Activated CD4-positive, alpha-beta memory T cell treated with anti-CD3 and anti-CD28 coated beads for 36 hours (primary cell): ENCODE measurements at places on chromosomes 16 and 17.

DNA sequence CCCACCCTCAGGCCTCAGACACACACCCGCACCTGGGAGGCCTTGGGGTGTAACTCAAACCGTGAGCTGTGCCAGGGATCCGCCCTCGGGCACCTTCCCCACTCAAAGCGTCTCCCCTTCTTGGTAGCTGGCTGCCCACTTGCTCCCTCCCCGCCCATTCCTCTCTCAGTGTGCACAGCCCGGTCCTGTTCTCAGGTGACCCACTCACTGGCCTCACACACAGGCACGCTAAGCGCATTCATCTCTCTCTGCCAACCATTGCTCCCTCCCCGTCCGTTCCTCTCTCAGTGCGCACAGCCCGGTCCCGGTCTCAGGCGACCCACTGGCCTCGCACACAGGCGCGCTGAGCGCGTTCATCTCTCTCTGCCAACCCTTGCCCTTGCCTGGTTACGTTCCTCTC lies 20.8 kb downstream of the WDR45B start:
- DNase-seq: no peak

GRCh38 chr17:34578656-34579016 lies 746 bp upstream of the TMEM132E start:
- no peak for DNase-seq

GRCh38 chr17:59607061-59607460 lies 12.6 kb upstream of the CLTC start:
- no peak for DNase-seq

GRCh38 chr17:66302761-66303626 lies 581 bp downstream of the PRKCA start:
- peak; percentile 66 for DNase-seq

DNA sequence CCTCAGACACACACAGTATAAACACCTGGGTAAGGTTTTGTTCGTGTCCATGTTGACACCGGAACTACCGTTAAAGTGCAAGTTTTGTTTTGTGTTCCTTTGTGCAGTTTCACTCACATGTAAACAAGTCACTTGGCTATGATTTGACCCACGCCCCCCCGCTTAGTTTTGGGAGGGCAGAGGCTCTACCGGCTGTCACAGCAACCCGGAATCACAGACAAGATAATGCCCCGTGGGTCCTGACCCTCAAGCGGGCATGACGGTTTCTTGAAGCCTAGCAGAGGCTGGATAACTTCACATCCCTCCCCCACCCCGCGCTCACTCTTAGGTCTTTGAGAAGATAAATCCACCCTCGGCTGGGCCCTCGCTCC lies 1.7 kb downstream of the RASD1 start:
- no peak for DNase-seq
